ENCODE measurements at places on chromosomes 7 and 10.

- no peaks in the 10 kb centered on the region for H3K4me1 ChIP-seq
- H3K27ac ChIP-seq, result peak within 1 kb of the TSS; percentile 97
- no peaks in the 10 kb centered on the region for H3K27me3 ChIP-seq
- DNase-seq, result peak; percentile 75
These were observed at the start of gene TRDMT1 for GRCh38 chr10:17200912-17201793. Gene TRDMT1, minus strand, starts transcription at chr10:17201672. Its CDS starts 38 bp downstream, at chr10:17201634.

- peaks cover 99% of the 10 kb centered on the region for H3K27me3 ChIP-seq
- no peaks in the 10 kb centered on the region for H3K36me3 ChIP-seq
- DNase-seq, result no peak
- H3K4me1 ChIP-seq, result no peaks in the 10 kb centered on the region
- H3K27ac ChIP-seq, result no peak overlapping the region
These were observed 56.4 kb downstream of the UNCX start for GRCh38 chr7:1288996-1289551.

DNA sequence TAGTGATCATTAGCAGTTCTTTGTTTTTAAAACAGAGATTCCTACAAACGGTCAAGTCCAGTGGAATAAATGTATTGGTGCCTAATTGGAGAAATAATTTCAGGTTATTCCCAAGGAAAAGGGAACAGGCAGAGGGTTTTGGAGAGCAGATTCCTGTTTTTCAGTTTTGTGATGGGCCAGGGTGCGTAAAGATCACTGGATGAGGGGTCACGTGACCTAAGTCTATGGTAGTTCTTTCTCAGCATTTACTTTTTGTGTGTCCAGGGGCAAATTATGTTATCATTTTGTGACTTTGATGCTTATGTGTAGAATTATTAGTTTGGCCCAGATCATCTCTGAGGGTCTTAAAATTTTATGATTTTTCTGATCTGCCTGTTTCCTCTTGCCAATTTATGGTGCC lies 15.2 kb downstream of the CHN2 start:
- no peaks in the 10 kb centered on the region for H3K27me3 ChIP-seq
- H3K36me3 ChIP-seq, result no peaks in the 10 kb centered on the region
- no peak overlapping the region for H3K27ac ChIP-seq
- no peaks in the 10 kb centered on the region for H3K4me1 ChIP-seq

GRCh38 chr10:97063983-97064837 lies 121.5 kb downstream of the SLIT1 start:
- H3K36me3 ChIP-seq, result no peaks in the 10 kb centered on the region
- no peaks in the 10 kb centered on the region for H3K4me1 ChIP-seq
- no peak overlapping the region for H3K4me3 ChIP-seq
- no peak overlapping the region for H3K27ac ChIP-seq

DNA sequence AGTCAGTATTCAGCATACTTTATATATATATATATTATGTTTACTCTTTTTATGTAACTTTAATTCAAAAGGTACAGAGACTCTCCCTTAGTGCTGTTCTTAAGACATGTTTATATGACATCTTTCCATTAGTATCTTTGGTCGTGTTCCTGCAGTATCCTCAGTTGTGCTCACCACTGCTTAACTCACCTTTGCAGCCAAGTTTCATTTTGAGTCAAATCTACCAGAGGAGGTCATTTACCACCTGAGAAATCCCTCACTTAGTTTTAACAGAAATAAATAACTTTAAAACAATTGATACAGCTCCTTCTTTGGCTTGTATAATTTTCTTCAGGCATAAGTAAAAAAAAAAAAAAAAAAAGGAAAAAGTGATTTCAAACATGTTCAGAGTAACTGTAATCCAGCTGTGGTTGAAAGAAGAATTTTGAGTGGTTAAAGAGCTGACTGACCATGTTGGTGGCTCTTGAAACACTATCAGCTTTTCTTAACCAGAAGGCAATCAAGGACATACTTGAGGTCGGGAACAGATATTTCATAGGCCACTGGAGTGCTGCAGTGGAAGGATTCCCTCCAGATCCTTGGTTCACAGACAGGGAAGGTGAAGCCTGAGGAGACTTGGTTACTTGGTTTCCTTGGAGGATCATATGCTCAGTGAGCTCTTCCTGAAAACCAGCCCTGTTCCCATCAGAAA lies 116.8 kb downstream of the AUTS2 start:
- H3K4me3 ChIP-seq, result no peak overlapping the region
- no peaks in the 10 kb centered on the region for H3K4me1 ChIP-seq
- H3K27ac ChIP-seq, result no peak overlapping the region
- H3K27me3 ChIP-seq, result no peaks in the 10 kb centered on the region
- no peaks in the 10 kb centered on the region for H3K36me3 ChIP-seq

- no peak overlapping the region for H3K4me3 ChIP-seq
- no peak overlapping the region for H3K27ac ChIP-seq
- H3K36me3 ChIP-seq, result no peaks in the 10 kb centered on the region
- no peaks in the 10 kb centered on the region for H3K4me1 ChIP-seq
These were observed 49.7 kb upstream of the INHBA start for GRCh38 chr7:41752615-41753014.

GRCh38 chr7:114484226-114484625 lies 69.6 kb downstream of the FOXP2 start:
- H3K27ac ChIP-seq, result no peak overlapping the region
- H3K27me3 ChIP-seq, result no peaks in the 10 kb centered on the region
- H3K4me1 ChIP-seq, result no peaks in the 10 kb centered on the region
- DNase-seq, result no peak
- H3K36me3 ChIP-seq, result peaks cover 5% of the 10 kb centered on the region

GRCh38 chr7:77415476-77415822 lies 700 bp downstream of the GSAP start:
- H3K27me3 ChIP-seq, result no peaks in the 10 kb centered on the region
- H3K4me1 ChIP-seq, result peaks cover 4% of the 10 kb centered on the region
- peak overlapping the region; percentile 90 for H3K27ac ChIP-seq

DNA sequence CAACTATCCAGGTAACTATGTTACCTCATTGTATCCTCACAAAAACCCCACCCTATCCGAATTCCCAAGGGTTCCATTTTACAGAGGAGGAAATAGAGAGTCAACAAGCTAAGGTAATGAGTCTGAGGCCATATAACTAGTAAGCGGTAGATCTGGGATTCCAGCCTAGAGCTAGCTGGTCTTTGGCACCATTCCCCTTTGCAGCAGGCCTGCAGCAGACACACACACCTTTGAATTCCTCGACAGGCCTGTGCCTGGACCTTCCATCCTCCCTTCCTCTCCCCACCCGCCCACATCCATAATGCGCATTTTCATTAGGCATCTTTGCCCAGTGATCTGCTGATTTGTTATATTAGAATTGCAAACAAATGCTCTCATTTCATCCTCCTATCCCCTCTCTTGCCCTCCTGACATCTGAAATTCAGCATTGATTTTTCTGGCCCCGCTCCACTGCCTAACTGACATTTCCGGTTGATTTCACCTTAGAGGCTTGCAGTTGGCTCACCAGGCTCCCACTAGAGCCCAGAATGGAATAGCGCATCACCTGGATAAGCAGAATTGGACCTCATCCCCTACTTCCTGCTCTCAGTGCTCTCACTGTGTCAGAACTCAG lies 129.5 kb downstream of the PLXNA4 start:
- no peak for DNase-seq
- no peaks in the 10 kb centered on the region for H3K36me3 ChIP-seq
- H3K4me3 ChIP-seq, result no peak overlapping the region
- H3K27me3 ChIP-seq, result no peaks in the 10 kb centered on the region
- no peaks in the 10 kb centered on the region for H3K4me1 ChIP-seq
- no peak overlapping the region for H3K27ac ChIP-seq

GRCh38 chr10:21993360-21994001 lies 10.0 kb downstream of the DNAJC1 start:
- H3K27ac ChIP-seq, result no peak overlapping the region
- H3K27me3 ChIP-seq, result no peaks in the 10 kb centered on the region
- no peaks in the 10 kb centered on the region for H3K4me1 ChIP-seq
- no peak for DNase-seq
- H3K4me3 ChIP-seq, result no peak overlapping the region

GRCh38 chr7:112144284-112145059 lies 61.7 kb downstream of the DOCK4 start:
- H3K27ac ChIP-seq, result no peak overlapping the region
- no peaks in the 10 kb centered on the region for H3K36me3 ChIP-seq
- H3K4me3 ChIP-seq, result no peak overlapping the region
- H3K27me3 ChIP-seq, result no peaks in the 10 kb centered on the region
- DNase-seq, result no peak
- no peaks in the 10 kb centered on the region for H3K4me1 ChIP-seq

DNA sequence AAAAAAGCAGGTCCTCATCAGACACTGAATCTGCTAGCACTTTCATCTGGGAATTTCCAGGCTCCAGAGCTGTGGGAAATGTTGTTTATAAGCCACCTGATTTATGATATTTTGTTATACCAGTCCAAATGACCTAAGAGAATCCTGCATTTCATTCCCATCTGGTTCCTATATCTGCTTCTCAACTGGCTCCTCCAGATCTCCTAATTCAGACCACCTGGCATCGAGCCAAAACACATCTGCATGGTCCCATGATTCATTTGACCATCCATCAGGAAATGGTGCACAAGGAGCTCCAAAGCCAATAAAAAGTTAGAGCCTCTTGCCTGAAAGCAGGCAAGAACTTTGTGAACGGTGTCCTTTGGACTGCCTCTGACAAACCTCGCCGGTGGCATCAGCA lies 108.9 kb downstream of the IPMK start:
- H3K36me3 ChIP-seq, result no peaks in the 10 kb centered on the region
- no peak overlapping the region for H3K27ac ChIP-seq
- H3K4me1 ChIP-seq, result no peaks in the 10 kb centered on the region
- no peaks in the 10 kb centered on the region for H3K27me3 ChIP-seq
- DNase-seq, result no peak

GRCh38 chr7:12322284-12322902 lies 81.3 kb downstream of the VWDE start:
- H3K4me1 ChIP-seq, result no peaks in the 10 kb centered on the region
- H3K4me3 ChIP-seq, result no peak overlapping the region

DNA sequence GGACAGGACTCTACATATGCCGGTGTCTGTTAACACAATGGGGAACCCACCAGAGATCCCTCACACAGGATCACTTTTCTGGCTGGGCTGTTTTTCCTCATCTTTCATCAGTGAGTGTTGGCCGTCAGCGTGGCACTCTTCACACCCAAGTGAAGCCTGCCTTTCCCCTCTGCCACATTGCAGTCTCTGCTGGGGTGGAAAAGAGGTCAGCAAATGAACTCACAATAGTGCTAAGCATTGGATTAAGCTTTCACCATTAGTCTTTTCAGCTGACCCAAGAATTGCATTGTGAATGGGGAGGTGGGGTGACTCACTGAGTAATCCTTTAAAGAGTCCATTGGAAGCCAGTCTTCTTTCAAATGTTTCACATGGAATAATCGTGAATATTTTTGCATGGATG lies 143.0 kb downstream of the KIAA1217 start:
- peak overlapping the region; percentile 3 for H3K27ac ChIP-seq
- H3K27me3 ChIP-seq, result no peaks in the 10 kb centered on the region
- no peak for DNase-seq
- H3K4me1 ChIP-seq, result no peaks in the 10 kb centered on the region
- H3K4me3 ChIP-seq, result no peak overlapping the region

DNA sequence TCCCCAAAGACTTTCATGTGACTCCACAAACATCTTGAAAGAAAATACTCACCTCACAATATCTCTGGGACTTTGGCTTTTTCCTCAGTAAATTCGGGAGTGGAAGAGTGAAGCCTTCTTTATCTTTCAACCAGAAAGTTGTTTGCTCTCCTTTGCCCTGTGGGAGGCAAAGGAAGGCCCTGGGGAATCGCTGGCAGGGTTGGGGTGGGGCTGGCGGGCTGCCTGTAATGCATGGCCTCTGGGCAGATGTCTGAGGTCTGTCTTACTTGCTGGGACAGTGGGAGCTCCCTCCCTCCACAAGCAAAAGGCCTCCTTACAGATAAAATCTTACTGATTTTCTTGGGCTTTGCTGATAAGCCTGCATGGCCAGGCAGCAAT lies 24.9 kb downstream of the TECTB start:
- no peak overlapping the region for H3K4me3 ChIP-seq
- H3K4me1 ChIP-seq, result no peaks in the 10 kb centered on the region
- no peak overlapping the region for H3K27ac ChIP-seq
- H3K36me3 ChIP-seq, result no peaks in the 10 kb centered on the region
- H3K27me3 ChIP-seq, result no peaks in the 10 kb centered on the region

DNA sequence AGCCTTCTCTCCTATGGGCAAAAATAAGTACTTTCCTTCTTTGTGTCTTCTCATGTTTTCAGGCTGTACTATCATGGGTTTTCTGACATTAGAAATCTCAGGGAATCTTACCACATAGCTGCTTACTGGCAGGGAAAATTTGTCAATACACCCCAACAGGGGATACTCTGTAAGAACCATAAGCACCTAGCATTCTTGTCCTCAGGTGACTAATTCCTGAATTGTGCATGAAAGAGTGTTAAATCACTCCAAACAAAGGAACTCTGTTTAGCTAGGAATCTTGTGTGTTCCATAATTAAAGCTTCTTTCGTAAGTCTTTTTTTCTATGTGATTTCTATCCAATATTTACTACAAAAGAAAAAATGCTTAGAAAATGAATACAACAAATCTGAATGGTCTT lies 206.7 kb upstream of the POT1 start:
- H3K27me3 ChIP-seq, result no peaks in the 10 kb centered on the region
- DNase-seq, result no peak
- H3K4me1 ChIP-seq, result no peaks in the 10 kb centered on the region
- no peaks in the 10 kb centered on the region for H3K36me3 ChIP-seq
- no peak overlapping the region for H3K27ac ChIP-seq
- no peak overlapping the region for H3K4me3 ChIP-seq

- H3K36me3 ChIP-seq, result no peaks in the 10 kb centered on the region
- no peak overlapping the region for H3K27ac ChIP-seq
- H3K4me3 ChIP-seq, result no peak overlapping the region
These were observed 119.8 kb upstream of the NPVF start for GRCh38 chr7:25348104-25348503.

DNA sequence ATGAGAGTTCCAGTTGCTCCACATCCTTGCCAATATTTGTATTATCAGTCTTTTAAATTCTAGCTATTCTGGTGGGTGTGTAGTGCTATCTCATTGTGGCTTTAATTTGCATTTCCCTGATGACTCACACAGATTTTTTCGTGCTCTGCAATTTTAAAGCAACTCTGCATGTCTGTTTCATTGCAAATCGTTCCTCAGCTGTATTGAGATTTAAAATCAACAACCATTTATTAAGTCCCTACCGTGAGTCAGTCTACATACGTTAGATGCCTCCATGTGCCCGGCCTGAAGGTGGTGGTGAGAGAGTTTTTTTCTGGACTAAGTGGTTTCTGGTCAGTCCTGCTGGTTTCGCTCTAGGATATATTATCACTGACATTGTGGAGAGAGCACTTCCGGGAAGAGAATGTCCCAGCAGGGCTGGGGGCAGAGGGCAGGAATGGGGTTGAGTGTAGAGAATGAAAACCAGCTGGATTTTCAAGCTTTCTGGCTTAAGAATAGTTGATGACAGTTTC lies 8.4 kb upstream of the HYCC1 start:
- no peak overlapping the region for H3K27ac ChIP-seq
- no peaks in the 10 kb centered on the region for H3K4me1 ChIP-seq
- no peaks in the 10 kb centered on the region for H3K27me3 ChIP-seq

- H3K27me3 ChIP-seq, result no peaks in the 10 kb centered on the region
- H3K4me1 ChIP-seq, result no peaks in the 10 kb centered on the region
- H3K4me3 ChIP-seq, result no peak overlapping the region
These were observed 56.6 kb downstream of the CHRM2 start for GRCh38 chr7:136925044-136925443.
